ENCODE measurements at places on chromosomes 2 and 18.

DNA sequence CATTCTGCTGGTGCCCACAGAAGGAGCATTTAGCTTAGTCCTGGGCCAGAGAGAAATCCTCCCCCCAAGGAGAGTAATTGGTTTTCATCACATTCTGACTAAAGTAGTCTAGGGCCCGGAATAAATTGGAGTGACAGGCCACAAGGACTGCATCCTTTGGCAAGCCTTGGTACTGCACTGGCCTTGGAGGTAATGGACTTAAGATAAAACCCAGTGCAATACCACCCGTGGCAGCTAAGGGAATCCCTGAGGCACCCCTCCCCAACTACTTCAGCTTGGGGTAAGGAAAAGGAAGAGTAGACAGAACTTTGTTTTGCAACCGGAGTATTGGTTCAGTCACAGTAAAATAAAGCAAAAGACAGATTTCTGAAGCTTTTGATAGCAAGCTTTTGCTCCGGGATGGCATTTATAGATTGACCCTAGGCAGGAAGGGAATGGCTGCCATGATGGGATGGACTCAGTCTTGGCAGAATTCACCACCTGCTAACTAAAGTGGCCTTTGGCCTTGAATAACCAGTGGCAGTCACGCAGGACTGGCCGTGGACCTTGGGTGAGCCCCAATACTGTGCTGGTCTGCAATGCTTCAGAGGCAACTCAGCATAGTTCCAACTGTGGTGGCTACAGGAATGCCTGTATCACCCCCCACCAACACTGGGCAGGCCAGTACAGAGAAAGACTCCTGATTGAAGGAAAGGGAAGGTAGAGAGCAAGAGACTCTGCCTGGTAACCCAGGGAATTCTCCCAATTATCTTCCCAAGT is 14.1 kb downstream of the ORC4 start:
- no peak for DNase-seq

DNA sequence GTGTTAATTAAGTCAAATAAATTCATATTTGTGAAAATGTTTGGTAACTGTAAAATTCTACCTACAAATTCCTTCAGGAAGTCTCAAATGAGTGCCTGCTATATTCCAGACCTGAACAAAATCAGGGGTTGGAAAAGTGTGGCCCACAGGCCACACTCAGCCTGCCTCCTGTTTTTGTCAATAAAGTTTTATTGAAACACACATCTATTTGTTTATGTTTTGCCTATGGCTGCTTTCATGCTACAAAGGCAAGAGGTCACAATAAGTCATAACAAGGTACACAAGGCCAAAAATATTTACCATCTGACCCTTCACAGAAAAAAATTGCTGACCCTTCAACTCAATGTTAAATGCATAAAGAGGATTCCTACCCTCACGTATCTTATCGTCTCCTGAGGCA is 581.7 kb downstream of the ARHGAP15 start:
- DNase-seq, result no peak

- no peak for DNase-seq
These were observed 13.2 kb upstream of the ENOSF1 start for GRCh38 chr18:725646-726045.

DNA sequence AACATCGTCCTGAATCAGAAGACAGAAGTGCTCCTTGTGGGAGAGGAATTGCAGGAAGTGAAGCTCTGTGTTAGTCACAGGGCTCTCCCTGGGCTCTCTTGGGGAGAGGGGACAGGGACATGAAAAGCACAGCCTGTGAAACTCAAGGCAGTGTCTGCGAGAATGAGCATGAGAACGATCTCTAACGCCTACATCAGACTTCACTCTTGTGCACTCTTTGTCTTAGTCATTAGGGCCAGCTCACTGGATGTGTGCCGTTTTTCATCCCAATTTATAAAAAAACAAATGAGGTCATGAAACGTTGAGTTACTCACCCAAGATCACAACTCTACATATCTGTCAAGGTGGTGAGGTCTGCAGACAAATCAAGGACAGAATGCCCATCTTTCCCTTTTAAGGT is 27.0 kb upstream of the TWIST2 start:
- DNase-seq, result no peak

DNA sequence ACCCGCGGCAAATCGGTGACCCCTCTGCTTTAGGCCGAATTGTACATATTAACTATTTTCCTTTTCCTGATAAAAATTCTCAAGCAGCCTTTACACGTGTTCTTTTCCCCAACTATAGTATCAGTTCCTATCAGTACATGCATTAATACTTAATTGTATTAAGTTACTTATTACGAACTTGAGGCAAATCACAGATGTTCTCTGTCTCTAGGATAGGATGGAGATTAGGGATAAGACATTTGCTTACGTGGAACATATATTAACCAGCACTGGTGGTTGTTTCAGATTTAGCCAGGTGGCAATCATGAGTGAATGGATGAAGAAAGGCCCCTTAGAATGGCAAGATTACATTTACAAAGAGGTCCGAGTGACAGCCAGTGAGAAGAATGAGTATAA is 675 bp downstream of the GEMIN6 start:
- no peak for DNase-seq

DNA sequence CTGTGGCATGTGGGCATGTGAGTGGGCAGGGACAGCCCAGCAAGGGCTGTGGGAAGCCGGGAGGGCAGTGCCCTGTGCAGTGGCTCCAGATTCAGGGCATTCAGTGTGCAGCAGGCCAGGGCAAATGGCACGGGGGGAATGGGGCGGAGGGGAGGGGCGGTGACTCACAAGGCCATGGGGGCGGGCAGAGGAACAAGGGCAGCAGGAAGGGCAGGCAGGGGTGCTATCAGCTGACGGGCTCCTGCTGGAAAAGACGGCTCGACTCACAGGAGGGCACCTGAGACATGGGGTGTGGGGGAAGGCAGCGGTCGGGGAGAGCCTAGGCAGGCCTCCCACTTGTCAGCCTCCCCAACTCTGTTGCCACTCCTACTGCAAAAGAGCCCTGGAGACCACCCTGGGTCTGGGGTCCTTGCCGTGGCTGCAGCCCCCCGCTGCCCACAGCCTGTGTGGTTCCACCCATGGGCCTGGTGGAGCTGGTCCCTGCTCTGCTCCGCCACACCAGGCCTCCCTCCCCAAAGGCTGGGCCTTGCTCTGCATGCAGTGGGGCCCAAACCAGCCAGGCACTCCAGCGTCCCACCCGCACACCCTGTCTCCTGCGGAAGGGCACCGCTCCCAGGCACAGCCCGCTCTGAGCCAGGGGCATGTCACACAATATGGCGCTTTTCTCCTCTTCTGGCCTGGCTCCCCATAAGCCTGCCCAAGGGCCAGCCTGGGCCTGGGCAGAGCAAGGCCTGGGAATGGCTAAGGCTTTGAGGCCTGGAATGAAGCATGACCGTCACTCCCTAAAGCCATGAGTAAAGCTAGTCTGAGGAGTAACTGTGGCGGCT is 25.9 kb downstream of the HS6ST1 start:
- DNase-seq, result no peak

- DNase-seq, result no peak
These were observed 10.3 kb upstream of the IL1R2 start for GRCh38 chr2:101981504-101981903.

DNA sequence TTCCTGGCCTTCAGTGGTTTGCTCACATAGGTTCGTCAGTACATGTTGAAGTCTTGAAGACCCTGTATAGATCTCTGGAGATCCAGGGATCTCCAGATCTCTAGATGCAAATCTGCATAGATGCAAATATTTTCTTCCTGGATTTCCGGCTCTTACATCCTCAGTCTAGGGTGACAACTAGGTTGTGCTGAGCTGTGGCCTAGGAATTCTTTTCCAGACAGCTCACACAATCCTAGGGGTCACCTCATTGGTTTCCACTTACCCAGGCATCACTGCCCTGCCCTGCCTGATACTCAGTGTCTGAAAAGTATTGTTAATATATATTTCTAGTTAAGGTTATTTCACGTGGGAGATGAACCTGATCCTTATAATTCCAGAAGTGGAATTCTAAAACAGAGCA is 105.1 kb upstream of the TTC27 start:
- no peak for DNase-seq

DNA sequence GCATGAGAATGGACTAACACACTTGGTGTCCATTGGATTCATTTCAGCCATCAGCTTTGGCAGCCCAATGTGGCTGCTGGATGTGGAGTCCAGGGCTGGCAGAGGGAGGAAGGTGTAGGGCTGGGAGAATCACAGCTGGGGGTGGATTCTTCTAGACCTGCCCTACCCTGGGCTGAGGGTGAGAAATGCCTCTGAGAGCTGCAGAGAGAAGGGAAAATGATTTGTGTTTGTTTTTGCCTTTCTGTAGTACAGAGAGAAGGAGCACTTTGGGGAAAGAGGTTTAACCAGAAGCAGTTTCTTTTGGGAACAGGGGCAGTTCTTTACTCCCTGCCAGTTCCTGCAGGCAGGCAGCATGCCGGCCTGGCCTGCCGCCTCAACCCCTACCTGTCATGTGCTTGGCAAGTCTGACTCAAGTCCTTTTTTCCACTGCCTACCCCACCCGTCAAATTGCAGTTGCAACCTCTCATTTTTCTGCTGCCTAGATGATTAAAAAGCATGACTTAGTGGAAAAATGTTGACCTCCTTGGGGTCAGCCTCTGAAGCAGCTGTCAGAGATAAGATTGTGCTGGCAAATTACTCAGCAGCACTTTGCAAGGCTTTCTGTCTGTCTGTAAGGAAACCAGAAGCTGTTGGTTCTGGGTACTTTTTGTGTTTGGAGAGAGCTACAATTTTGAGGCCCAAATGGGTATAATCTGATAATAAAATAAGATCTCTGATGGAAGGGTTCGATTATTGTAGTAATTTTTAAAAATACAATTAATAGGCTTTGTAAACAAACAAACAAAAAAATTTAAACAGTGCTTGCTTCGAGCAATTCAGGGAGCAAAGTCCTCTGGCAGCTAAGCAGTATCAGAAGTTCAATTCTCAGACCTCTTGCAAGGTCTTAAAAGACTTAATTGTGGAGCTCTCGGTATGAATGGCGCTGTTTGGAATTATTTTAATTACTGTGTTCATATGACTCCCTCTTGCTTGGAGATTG is 21.7 kb downstream of the LBH start:
- no peak for DNase-seq

- no peak for DNase-seq
These were observed 22.0 kb upstream of the DNMT3A start for GRCh38 chr2:25363733-25364132.

DNA sequence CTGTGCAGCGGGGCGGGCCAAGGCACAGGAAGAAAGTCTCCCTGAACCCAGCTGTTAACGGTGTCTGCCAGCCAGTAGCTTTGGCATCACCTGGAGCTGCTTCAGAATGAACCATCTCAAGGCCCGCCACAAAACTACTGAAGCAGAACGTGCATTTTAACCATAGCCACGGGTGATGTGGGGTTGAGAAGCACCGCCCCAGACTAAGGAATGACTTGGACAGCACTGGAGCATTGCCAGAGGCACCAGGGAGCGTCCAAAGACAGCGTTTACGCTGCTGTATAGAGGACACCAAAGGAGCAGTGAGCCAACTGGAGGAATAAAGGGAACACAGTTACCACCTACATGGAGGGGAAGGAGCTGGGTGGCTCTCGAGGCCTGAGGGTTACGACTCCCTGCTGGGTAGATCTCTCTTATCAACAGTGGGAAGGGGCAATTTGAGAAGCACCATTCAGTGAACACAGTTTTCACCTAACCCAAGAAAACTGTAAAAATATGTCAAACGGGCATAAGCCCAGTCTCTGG is 28.4 kb upstream of the LONRF2 start:
- no peak for DNase-seq

- no peak for DNase-seq
These were observed 47.0 kb downstream of the SLC9A4 start for GRCh38 chr2:102520009-102520408.

- no peak for DNase-seq
These were observed 21.6 kb upstream of the RAB6C start for GRCh38 chr2:129957891-129958290.

DNA sequence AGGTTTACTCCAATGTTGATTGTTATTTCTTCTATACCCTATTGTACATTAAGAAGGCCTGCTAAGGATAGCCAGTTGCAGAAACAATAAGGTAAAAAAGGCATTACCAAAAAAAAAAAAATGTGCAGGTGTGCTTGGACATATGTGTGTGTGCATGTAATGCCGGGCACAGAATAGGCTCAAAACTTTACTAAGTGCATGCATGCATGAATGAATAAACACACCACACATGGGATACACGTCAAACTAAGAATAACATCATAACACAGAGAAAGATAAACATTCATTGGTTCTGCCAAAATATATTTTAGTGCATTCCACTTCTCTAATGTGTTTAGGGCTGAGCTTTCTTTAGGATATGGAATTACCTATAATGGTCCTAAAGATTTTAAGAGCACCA is 298.2 kb downstream of the TCF4 start:
- no peak for DNase-seq

DNA sequence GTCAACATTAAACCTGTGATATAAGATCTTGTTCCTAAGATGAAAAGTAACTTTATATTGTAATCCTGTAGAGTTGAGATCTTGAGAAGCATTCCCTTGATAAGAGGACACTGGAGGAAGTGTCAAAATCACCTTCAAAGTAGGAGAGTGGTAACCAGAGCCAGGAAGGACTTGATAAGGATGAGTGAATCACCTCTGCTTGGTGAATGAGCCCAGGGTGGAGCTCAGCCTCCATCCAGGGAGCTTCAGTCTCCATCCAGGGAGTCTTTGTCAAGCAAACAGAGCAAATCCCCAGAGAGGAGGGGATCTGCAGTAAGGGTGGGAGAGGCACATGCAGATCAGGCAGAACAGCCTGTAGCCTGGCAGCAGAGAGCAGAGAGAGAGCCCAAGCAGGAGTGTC is 167.1 kb upstream of the SIX2 start:
- no peak for DNase-seq

GRCh38 chr2:99032001-99032400 is 96.0 kb upstream of the CRACDL start:
- no peak for DNase-seq

- no peak for DNase-seq
These were observed 229.4 kb upstream of the MMADHC start for GRCh38 chr2:149816756-149817551.

GRCh38 chr2:140998017-140998416 is 1132.8 kb downstream of the LRP1B start:
- DNase-seq, result no peak

DNA sequence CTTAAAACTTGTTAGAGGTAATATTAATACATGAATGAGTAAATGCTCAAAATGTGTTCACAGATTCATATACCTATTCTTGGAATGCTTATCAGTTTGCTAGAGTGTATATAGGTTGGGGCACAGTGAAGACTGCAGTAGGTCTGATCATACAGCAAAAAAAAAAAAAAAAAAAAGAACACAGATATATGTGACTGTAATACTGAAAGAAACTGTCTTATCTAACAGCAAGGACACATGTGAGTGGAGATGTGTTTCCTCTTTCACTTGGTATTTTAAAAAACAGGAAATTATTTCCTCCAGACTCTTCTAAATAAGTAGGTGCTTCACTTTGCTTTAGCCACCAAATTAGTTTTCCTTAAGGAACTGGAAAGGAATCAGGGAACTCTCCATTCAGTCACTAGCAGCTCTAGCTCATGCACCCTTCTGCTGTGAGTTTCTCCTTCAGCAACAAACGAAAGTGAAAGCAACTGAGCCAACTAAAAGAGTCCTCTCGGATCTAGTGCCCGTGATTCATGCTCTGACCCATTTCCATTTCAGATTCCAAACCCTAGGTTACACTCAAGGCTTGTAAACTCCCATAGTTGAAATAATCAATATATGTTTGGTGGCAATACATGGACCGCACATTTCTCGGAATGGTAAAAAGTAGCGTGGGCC is 98.5 kb downstream of the DSEL start:
- no peak for DNase-seq

GRCh38 chr2:15041429-15041837 is 408.9 kb downstream of the LRATD1 start:
- DNase-seq, result no peak

GRCh38 chr18:35050028-35050546 is 8.9 kb downstream of the MAPRE2 start:
- DNase-seq, result no peak
